ENCODE measurements at places on chromosomes 12 and 14. TPM values are rescaled to one million over a fixed set of nuclear protein-coding genes. Genes with fewer than 3 reads are reported as not detected.
A peak's percentile ranks its signal among the peaks of the same experiment; 100 is the strongest.

- DNase-seq, result no peak
Observed at GRCh38 chr12:50207424-50207823, 40.3 kb upstream of the CERS5 start.

DNA sequence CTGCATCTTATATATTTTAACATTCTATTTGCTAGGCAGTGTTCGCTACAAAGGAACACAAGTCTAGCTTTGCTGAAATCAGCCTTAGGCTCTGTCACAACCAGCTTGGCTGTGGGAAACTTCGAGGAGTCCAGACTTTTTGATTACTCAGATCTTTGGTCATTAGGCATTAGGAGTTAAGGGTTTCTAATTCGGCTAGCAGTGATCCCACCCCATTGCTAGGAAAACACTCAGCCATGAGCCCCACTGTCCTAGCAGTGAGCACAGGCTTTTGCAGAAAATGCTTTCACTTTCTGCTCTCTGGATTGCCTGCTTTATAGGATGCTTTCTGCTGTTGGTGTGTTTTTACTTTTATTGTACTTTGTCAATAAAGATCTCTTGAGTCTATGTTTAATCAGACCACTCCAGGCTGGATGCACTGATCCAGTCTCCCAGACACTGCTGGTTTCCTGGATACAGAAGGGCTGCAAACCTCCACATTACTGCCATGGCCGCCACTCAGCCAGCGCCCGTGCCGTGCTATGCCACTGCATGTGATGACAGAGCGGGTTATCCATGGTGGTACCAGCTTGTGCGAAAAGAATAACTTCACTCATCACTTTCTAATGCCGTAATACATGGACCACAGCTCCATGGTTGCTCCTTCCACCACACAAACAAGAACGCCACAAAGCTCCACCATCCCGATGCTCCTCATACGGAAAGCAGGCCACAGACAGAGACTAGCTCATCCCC, 41.0 kb upstream of the PYGL start:
- DNase-seq, result no peak

GRCh38 chr14:99320621-99321235, 48.7 kb upstream of the BCL11B start:
- DNase-seq, result no peak

- DNase-seq, result no peak
Observed at GRCh38 chr12:29035112-29035511, 114.0 kb upstream of the FAR2 start.

DNA sequence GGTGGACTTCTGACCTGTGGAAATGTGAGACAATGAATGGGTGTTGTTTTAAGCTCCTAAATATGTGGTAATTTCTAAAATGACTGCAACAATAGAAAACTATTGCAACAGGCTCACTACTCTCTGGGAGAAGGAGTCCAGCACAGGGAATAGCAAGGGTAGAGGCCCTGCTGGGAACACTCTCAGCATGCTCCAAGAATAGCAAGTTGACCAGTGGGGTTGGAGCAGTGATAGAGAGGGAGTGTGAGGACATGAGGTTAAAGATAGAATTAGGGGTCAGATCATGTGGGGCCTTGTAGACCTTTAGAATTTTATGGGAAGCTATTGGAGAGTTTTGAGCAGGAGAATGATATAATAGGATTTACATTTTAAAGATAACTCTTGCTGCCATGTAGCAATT, 346.7 kb upstream of the CCDC196 start:
- peak; percentile 10 for DNase-seq

DNA sequence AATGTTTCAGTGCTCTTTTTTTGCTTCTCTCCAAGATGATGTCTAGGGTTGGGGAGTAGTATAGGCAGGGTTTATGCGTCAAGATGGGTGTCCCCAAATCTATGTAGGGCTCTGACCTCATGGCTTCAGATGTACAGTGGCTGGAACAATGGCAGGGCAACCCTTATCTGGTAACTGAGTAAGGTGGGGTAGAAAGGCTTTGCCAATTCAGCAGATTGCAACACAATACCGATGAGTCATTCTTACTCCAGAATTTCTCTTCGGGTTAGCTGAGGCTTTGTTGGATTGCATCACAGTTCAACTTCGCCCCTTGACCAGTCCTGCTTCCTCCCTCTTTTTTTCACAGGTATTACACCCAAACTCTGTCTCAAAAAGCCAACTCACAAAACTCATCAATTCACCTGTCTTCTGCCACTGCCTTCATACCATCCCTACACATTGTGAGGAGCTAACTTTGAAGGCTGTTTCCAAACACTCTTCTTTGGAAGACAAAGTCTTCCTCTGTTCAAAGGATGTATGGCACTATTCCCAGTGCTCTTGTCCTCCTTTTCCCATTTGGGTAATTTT, 190.2 kb upstream of the CNOT2 start:
- DNase-seq, result no peak

- no peak for DNase-seq
Observed at GRCh38 chr12:100545092-100545491, 28.4 kb upstream of the GAS2L3 start.

DNA sequence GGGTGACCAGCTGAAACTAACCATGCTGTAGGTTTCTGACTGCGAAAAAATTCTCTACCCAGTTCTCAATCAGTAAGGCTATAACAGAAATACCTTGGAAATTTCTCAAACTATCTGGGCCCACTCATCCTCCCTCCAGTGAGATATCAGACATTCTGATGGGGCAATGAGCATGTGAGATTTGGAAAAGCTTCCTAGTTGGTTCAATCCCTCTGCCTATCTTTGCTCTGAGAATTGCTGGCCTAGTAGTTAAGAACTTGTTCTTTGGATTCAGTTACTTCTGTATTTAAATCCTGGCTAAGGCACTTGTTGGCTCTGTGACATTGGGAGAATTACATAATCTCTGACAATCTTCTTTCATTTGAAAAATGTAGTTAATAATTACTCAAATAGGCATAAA, 119.4 kb downstream of the SLC15A5 start:
- no peak for DNase-seq

- peak; percentile 69 for DNase-seq
Observed at GRCh38 chr14:61537563-61538463, 157.5 kb upstream of the HIF1A start.

DNA sequence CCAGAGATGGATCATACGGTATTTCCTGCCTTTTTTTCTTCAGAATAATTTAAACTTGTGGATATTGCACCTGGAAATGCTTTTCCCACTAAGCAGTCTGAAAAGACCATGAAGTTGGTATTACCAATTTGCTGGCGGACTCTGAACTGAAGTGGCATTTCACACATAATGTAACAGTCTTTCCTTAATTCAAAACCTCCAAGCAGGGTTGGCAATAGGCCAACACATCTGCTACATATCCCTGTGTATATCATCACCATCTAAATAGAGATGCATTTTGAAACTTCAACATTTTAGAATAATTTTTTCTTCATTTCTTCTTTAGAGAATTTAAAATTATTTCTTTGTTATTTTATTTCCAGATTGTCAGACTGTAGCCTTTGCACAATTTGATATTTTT, 100.5 kb downstream of the TSPAN8 start:
- peak; percentile 80 for DNase-seq

DNA sequence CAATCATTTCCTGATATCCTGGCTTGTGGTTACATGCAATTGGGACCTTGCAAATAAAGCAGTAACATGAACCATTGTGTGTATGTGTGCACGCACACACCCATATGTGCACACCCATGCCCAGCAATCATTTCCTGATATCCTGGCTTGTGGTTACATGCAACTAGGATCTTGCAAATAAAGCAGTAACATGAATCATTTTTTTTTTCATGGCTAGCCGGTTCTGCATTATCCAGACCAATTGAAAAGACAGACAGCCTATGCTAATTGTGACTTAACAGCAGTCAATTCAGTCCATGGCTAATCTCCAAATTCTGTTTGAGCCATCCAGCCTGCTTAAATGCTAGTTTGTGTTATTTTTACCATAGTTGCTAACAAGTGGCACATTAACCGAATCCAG, 134.3 kb downstream of the TTC7B start:
- DNase-seq, result no peak

DNA sequence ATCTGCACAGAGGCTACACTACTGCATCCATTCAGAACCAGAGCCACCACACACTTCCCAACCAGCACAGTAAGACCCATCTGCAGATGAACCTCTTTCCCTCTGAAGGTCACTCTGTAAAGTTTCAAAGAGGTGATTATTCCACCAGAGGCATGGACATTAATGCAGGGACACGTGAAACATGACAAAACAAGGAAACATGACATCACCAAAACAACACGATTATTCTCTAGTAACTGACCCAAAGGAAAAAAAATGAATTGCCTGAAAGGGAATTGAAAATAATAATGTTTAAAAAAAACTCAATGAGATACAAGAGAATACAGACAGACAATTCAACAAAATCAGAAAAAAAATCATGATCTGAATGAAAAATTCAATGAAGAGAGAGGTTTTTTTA, 139.1 kb downstream of the RERGL start:
- no peak for DNase-seq

DNA sequence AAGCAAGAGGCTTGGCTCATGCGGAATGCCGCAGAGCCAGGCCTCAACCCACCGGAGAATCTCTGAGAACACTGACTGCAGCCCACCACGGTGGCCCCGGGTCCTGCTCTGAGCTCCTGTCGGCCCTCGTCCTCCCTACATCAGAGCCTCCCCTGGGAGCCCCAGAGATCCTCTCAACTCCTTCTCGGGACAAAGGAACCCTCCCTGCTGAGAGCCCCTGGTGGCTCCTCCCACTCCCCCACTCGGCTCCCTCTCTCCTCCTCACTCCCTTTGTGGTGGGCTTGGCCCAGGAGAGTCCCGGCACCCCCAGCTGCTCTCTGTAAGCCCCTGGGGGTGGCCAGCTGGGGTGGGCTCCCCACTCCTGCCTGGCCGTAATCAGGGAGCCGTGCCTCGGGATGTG, 11.1 kb upstream of the INF2 start:
- DNase-seq, result peak; percentile 75

GRCh38 chr14:101179691-101180211, 276.2 kb upstream of the RTL1 start:
- DNase-seq, result no peak

GRCh38 chr12:9041321-9041720, 52.0 kb downstream of the KLRG1 start:
- no peak for DNase-seq

DNA sequence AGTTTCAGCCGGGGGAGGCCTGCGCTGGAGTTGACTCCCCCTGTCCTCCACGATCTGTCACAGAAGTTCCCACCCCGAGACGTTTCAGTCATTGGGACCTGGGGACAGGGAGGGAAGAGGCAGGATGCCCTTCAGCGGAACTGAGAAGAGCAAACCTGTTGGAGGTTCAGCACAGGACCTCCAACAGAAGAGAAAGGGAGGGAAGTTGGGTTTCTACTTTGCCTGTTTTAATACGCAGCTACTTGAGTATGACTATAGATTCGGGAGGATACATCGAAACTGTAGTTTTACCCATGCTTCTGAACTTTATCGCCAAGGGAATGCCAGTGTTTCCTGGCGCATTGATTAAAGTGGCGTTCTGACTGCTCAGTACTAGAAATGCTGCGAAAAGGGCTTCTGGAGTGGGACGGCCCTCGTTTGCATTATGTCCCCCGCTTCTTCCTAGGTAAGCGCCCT, 2.3 kb upstream of the DUSP6 start:
- peak; percentile 59 for DNase-seq

GRCh38 chr12:99736760-99737269, 89.3 kb downstream of the GARIN6 start:
- DNase-seq, result no peak

GRCh38 chr12:92000597-92000996, 145.0 kb downstream of the BTG1 start:
- peak; percentile 48 for DNase-seq

DNA sequence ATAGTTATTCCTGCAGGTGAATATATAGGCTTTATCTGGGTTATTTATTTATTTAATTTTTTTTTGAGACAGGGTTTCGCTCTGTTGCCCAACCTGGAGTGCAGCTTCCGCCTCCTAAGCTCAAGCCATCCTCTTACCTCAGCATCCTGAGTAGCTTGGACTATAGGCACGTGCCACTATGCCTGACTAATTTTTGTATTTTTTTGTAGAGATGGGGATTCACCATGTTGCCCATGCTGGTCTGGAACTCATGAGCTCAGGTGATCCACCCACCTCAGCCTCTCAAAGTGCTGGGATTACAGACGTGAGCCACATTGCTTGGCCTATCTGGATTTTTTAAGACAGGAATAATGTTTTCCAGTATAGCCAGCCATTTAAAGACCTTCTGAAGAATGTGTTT, 2.0 kb downstream of the RAN start:
- DNase-seq, result no peak

- DNase-seq, result no peak
Observed at GRCh38 chr14:77584809-77585208, 31.6 kb downstream of the SPTLC2 start.

DNA sequence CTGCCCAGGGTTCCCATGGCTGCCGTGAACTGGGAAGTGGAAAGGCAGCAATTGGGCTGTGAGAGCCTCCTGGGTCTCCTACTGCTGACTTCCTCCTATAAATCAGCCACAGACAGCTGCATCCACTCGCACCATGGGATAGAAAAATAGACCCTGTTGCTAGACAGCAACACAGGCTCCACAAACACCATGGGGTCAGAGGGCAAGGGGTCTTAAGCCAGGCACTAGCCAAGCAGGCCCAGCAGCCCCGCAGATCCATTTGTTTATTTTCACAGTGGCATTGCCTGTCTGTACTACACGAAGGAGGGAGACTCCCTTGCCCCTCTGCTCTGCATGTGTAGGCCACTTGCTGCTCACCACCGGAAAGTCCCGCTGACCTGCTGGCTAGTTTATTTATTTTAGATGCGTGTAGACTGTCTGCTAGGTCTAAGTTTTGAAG, 139.8 kb downstream of the DACT1 start:
- no peak for DNase-seq

DNA sequence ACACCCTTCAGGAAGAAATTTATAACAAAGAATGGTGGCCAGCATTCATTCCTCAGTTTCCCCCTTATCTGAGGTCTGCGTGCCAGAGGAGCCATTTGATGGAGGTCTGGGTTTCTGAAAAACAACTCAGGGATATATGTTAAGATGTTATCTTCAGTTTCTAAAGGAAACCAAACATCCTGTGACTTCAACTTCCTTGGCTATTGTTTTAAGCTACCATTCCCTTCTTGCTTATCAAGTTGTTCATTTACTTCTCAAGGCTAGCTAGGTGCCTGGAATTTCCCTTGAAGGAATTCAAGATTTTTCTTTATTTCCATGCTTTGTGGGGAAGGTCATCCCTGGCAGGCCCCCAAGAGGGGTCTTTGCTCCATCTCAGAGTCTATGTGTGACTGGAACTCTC, 27.1 kb upstream of the OXA1L start:
- no peak for DNase-seq

FGFR1OP2 gene
- 83.6 TPM for total RNA-seq

RBP5 gene
- total RNA-seq, result 1.8 TPM

DDX24 gene
- total RNA-seq, result 118 TPM

CLEC2A gene
- not detected for total RNA-seq

KSR2 gene
- total RNA-seq, result 0.10 TPM

TPPP2 gene
- total RNA-seq, result not detected

CISTR gene
- not detected for total RNA-seq

NFATC4 gene
- total RNA-seq, result 56.6 TPM

C12orf54 gene
- not detected for total RNA-seq

ARHGAP9 gene
- 2.5 TPM for total RNA-seq

TOMM20L gene
- not detected for total RNA-seq

Data from tongue (tissue), 3 donors.